ENCODE measurements at places on chromosomes 13 and 19.

DNA sequence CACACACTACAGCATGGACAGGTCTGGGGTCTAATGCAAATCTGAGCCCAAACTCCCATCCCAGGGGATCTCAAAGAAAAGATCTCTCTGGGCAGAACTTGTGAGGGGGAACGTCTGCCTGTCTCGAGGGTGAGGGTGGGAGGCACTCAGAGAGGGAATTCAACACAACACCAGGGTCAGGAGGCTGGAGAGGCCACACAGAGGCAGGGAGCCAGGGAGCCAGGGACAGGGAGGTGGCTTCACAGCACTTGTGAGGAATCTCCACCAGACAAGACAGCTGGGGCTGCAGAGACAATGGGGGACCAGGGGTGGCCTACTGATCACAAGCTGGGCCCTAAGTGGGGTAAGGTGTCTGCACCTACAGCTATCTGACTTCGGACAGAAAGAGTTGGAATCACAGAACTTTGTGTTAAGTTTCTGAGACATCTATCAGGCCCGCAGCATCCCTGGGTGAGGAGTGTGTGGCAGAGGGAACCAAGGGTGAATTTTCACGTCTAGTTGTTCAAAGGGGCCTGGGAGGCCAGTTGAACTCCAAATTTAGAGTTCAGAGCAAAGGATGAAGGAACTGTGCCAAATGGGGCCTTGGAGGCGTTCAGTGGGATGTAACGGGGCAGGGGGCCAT lies 12.7 kb upstream of the AKAP8L start:
- DNase-seq, result no peak

- DNase-seq, result no peak
These were observed 2.2 kb downstream of the BST2 start for GRCh38 chr19:17402982-17403855.

DNA sequence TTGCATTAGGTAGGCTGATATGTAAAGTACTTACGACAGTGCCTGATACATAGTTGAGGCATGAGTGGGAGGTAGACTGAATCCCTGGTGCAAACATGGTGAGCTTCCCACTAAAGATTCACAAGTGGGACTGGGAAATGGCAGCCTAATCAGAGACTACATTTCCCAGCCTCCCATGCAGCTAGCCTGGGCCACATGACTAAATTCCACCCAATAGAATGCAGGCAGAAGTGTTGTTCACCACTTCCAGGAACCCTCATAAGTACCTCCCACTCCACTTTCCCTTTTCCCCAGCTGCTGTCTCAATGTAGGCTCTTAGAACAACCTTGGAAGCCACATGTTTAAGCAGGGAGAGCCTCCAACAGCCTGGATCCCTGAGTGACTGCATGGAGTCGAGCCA lies 104.9 kb downstream of the CACNA1A start:
- DNase-seq, result no peak

DNA sequence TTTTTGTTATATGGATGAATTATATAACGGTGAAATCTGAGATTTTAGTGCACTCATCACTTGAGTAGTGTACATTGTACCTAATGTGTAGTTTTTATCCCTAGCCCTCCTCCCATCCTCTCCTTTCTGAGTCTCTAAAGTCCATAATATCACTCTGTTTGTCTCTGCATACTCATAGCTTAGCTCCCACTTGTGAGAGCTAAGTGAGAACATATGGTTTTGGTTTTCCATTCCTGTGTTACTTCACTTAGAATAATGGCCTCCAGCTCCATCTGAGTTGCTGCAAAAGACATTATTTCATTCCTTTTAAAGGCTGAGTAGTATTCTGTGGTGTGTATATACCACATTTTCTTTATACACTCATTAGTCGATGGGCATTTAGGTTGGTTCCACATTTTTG lies 94.0 kb downstream of the SLC10A2 start:
- DNase-seq, result no peak

DNA sequence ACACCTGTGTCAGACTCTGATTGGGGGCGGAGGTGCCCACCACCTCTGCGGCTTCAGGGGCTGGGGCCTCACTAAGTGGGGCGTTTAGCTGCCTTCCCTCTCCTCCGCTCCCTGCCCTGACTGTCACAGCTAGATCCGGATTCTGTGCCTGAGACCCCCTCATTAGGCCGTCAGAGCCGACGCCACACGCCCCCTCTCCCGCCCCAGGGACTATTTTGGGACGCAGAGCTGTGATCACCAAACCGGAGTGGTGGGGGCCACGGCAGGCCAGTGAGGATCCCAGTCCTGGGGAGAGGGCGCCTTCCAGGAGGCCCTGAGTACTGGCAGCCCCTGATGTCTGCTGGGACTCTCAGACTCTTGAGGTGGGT lies 762 bp downstream of the KANK3 start:
- no peak for DNase-seq

- no peak for DNase-seq
These were observed 1.7 kb downstream of the BCL2L12 start for GRCh38 chr19:49667473-49667872.

GRCh38 chr19:28577666-28578065 lies 635.3 kb downstream of the UQCRFS1 start:
- DNase-seq, result no peak

- peak; percentile 21 for DNase-seq
These were observed 727 bp downstream of the CERS1 start for GRCh38 chr19:18895038-18895823.

DNA sequence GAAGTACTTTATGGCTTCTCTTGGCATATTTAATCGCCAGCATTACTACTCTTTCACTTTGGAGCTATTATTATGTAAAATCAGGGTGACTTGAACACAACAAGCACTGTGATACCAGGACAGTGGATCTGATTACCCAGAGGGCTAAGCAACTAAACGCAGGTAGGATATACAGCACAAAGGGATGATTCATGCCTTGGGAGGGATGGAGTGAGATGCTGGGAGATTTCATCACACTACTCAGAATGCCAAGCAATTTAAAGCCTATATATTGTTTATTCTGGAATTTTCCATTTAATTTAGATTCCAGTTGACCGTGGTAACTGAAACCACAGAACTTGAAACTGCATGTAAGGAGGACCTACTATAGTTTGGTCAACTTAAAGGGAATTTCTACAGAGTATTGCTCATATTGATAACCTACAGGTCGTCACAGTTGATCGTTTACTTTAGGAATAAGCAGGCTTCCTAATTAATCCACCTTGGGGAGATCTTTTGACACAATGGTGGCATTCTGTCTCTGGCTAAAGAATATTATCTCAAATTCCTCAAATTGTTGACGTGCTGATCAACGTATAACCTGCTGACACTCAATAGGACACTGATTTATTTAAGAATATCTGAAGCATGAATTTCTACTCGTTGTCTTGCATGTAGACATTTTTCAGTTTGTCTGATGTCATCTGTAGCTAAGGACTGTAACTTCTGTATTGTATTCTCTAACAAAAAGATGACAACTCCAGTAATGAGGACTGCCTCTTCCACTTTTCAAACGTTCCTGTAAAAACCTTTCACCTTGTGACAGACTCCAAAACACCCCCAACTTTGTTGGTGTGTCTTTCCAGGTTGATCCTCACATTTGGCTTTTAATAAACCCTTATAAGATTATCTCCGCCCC lies 254.2 kb downstream of the GPC5 start:
- no peak for DNase-seq

DNA sequence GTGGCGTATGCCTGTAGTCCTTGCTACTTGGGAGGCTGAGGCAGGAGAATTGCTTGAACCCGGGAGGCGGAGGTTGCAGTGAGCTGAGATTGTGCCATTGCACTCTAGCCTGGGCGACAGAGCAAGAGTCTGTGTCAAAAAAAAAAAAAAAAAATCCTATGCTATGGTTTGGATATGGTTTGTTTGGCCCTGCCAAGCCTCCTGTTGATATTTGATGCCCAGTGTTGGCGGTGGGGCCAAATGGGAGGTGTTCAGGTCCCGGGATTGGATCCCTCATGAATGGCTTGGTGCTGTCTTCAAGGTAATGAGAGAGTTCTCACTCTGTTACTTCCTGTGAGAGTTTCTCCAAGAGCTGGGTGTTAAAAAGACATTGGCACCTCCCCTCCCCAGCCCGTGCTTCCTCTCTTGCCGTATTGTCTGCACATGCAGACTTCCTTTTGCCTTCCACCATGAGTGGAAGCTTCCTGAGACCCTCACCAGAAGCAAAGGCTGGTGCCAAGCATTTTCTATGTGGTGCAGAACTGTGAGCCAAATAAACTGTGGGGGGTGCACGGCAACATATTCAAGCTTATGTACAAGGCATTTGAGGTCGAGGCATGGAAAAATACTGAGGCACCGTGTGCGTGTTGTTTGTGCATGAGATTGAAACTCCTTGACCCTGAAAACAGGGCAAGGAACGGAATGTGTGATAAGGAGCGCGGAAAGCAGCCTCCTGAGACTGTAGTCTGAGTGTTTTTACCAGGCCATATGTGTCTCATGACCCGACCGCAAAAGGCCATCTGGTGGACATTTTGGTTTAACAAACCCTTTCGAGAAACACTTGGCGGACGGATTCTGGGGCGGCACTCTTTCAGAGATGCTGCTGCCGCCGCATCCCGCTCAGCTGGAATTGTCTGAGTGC lies 7.3 kb downstream of the SIGLEC9 start:
- peak; percentile 32 for DNase-seq

DNA sequence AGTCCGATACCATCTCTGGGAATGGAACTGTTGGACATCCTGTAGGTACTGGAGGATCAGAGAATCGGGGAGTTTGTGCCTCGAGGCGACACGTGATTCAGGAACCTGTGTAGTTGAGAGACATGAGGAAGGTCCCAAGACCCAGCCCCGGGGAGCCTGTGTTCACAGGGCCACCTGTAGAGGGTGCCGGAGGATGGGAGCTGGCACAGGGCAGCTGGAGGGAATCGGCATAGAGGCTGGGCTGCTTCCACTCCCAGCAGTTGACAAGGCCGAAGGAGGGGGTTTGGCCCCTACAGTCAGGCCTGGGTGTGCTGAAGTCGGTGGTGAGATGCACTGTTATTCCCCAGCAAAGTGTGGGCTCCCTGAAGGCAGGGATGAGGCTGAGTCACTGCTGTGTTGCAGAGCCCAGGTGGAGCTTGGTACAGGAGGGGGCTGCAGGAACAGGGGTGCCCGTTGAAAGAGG lies 2.5 kb upstream of the ISYNA1 start:
- DNase-seq, result no peak

All from midbrain (tissue), 1 donor.